Left renal cortex interstitium (tissue), 4 donors: ENCODE measurements at places on chromosomes 6 and 20. TPM values are rescaled to one million over a fixed set of nuclear protein-coding genes. Genes with fewer than 3 reads are reported as not detected.

GRCh38 chr6:128507337-128508310, 12.8 kb downstream of the PTPRK start:
- no peak for DNase-seq

- no peak for DNase-seq
Measured at GRCh38 chr6:140980265-140980887, 1152.3 kb upstream of the GJE1 start.

- no peak for DNase-seq
Measured at GRCh38 chr20:18225632-18226031, 62.7 kb upstream of the ZNF133 start.

GRCh38 chr6:30480536-30481156, 8.7 kb upstream of the HLA-E start:
- no peak for DNase-seq

DNA sequence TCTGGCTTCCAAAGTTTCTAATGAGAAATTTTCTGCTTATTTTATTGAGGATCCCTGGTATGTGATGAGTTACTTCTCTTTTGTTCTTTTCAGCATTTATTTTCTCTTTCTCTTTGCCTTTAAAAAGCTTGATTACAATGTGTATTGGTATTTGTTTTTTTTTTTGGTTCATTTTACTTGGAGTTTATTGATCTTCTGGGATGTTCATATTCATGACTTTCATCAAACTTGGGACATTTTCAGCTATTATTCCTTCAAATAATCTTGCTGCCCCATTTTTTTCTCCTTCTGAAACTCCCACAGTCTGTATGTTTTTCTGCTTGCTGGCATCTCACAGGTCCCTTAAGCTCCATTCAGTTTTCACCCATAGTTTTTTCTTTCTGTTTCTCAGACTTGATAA, 102.4 kb downstream of the PRDM13 start:
- DNase-seq: no peak

DNA sequence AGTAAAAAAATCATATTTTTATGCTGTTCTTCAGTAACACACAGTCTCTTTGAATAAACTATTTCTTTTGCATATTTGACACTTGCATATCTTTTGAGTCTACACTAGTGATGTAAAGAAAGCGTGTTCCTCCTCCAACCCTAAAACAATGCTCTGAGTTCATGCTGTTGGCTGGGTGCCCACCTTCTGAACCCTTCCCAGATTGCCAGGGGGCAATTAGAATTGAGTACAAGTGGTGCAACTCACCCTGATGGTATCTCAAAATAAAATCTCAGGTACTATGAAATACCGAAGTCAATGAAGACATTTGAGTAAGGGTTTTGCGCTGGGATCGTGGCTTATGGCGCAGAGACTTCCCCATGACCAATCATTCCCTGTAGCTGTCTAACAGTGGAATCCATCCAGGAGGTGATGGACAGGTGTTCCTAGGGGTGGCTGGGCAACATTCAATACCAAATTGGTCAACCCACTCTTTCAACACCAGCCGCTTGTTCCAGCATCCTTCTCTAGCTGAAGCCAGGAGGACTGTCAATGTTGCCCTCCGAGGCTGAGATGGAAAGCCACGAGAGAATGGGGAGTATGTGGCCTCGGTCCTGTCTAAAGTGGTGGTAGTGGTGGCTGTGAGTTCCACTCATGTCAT, 94.4 kb upstream of the ZNFX1 start:
- no peak for DNase-seq

DNA sequence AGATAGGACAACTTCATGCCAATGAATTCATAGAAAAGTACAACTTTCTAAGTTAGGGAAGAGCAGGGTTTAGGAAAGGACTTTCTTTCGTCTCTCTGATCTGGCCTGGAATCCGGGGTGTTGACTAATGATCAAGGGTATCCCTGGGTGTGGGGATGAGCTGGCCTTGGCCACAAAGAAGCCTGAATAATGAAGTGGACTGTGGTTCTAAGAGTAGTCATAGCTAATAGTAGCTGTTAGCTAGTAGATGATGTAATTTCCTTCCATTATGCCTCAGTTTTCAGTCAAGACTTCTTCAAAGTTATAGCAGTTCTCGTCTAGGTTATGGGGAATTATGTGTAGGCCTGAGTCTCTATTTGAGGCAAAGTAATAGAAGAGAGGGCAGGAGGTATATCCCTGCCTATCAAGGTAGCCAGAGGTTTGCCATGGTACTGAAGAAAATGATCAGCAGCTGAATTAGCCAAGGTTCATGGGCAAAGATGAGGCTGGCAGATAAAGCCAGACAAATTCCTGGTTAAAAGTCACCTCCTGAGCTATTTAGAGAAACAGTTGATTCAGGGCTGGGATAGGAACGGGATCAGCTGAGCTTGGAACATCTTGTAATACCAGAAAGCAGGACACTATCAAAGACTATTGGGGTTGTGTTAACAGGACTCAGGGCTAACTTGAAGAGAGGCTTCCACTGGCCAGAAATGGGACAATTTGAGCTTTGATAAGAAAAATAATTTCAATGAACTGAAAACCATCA, 18.7 kb upstream of the TRPC4AP start:
- no peak for DNase-seq

GRCh38 chr20:58740356-58741308, 48.0 kb downstream of the NPEPL1 start:
- no peak for DNase-seq

DNA sequence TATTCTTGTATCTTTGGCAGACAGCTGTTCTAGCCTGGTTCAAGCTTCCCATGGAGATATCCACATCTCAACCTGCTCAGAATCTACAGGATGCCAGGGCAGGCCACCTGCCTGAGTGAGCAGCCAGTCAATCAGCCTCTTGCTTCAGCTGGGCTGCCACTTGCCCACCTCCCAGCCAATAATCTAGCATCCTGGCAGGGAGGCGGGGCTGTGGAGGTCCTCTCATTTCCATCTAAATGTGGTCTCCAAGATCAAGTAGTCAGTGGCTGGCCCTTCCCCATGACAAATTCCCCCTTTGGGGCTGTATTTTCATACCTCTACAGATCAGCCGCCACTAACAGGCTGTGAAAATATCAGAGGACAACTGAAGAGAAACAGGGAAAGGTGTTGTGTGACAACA, 33.0 kb upstream of the SPDEF start:
- no peak for DNase-seq

GRCh38 chr6:153106021-153106420, 25.1 kb downstream of the RGS17 start:
- DNase-seq: no peak

GRCh38 chr6:34535199-34535598, 20.9 kb downstream of the SPDEF start:
- no peak for DNase-seq

DNA sequence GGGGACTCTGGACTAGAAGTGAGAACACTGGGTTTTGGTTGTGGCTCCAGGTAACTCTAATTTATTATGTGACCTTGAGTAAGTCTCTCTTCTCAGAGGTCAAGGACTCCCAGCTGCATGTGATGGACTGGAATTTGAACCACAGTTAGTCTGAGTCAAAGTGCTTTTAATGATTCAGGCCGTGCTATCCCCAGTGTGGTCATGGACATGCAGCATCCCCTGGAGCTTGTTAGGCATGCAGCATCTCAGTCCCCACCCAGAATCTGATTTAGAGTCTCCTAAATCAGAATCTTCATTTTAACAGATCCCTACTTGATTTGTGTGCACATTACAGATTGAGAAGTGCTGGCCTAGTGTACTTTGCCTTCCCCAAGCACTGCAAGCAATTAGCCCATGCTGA, 74.2 kb downstream of the TOX2 start:
- no peak for DNase-seq

GRCh38 chr20:1280195-1281102, 14.4 kb downstream of the SNPH start:
- DNase-seq: no peak

GRCh38 chr20:61055180-61056010, 196.7 kb upstream of the CDH4 start:
- no peak for DNase-seq

The SNX9 gene
- polyA plus RNA-seq: 45.3 TPM

The RIMS4 gene
- 0.60 TPM for polyA plus RNA-seq

The TRAM2 gene
- polyA plus RNA-seq: 43.5 TPM

The FAM184A gene
- polyA plus RNA-seq: 10.6 TPM
